ENCODE measurements at places on chromosomes 13 and 19.
A peak's percentile ranks its signal among the peaks of the same experiment; 100 is the strongest.

DNA sequence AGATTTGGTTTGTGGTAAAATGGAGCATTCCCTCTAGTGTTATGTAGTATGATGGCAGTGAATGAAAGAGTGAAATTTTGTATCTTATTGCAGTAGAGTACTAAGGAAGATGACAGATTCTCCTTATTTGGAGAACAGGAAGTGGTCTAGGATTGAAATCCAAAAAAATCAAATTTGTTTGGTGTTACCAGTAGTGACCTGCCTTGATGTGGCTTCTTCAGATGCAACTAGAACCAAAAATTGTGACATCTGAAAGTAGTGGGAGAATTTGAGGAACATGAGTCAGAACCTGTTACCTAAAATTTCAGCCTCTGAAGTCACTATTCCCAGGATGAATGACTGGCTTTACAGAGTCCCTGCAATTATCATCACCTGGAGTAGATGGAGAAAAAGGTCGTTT, 165.9 kb downstream of the KLF5 start:
- no peak for DNase-seq

DNA sequence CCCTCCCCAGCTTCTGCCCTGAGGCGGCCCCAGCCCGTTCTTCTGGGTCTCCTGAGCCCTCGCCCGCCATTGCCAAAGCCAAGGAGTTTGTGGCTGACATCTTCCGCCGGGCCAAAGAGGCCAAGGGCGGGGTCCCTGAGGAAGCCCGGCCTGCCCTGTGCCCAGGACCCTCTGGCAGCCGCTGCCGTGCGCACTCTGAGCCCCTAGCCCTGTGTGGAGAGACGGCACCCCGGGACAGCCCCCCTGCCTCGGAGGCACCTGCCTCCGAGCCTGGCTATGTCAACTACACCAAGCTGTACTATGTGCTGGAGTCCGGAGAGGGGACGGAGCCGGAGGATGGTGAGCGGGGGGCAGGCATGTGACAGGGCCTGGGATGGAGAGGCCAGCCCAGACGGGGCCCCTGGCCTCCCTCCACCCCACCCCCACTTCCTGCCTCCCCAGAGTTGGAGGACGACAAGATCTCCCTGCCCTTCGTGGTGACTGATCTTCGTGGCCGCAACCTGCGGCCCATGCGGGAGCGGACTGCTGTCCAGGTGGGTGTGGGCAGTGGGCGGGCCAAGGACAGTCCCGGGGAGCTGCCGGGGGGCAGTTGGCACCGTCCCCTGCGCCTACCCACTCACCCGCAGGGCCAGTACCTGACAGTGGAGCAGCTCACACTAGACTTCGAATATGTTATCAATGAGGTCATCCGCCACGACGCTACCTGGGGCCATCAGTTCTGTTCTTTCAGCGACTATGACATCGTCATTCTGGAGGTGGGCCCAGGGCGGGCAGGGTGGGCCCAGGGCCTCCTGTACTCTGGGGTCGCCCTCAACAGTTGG, 7.0 kb downstream of the DCAF15 start:
- no peak for DNase-seq

GRCh38 chr13:111269508-111269907, 50.9 kb upstream of the TEX29 start:
- DNase-seq: no peak

GRCh38 chr13:48155848-48156247, 60.9 kb upstream of the MED4 start:
- DNase-seq: peak; percentile 9

- DNase-seq: no peak
Measured at GRCh38 chr19:4506449-4507149, 11.7 kb downstream of the PLIN4 start.

- DNase-seq: no peak
Measured at GRCh38 chr13:48602296-48603016, 51.3 kb upstream of the CYSLTR2 start.

DNA sequence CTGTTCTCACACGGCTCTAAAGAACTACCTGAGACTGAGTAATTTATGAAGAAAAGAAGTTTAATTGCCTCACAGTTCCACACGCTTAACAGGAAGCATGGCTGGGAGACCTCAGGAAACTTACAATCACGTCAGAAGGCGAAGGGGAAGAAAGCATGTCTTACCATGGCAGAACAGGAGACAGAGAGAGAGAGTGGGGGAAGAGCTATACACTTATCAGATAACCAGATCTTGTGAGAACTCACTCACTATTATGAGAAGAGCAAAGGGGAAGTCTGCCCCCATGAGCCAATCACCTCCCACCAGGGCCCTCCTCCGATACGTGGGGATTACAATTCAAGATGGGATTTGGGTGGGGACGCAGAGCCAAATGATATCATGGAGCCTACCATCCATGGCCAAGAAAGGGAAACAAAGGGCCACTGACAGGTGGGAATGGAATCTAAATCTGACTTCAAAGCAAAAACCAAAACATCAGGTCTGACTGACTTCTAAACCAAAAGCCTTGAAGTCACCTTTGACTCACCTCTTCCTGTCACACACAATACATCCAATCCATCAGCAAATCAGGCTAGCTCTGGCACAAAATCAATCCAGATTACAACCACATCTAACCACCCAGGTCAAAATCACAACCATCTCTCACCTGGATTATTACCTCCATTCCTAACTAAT, 189.7 kb downstream of the ENOX1 start:
- DNase-seq: no peak

DNA sequence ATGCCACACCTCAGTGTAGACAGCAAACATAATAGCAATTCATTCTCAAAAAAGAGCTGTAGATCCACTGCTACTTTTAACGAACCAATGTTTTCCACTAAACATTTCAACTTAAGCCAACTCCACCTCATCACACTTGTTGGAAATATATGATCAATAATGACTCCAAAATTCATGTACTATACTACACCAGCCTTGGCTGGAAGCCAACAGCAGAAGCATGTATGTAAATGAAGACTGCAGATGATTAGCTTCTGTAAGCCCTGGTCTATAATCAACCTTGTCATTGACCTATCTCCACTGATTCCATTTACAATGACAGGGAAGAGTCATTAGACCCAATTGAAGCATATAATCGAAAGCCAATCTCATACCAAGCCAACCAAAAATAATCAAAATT, 71.7 kb downstream of the STK24 start:
- no peak for DNase-seq

GRCh38 chr19:1173845-1174809, at the start of gene SBNO2:
TSS of gene SBNO2 (minus strand) at chr19:1174268. CDS start at chr19:1154276, 19,992 bp downstream.
- DNase-seq: peak; percentile 91

GRCh38 chr19:10871711-10872545, 575 bp downstream of the CARM1 start:
- no peak for DNase-seq

DNA sequence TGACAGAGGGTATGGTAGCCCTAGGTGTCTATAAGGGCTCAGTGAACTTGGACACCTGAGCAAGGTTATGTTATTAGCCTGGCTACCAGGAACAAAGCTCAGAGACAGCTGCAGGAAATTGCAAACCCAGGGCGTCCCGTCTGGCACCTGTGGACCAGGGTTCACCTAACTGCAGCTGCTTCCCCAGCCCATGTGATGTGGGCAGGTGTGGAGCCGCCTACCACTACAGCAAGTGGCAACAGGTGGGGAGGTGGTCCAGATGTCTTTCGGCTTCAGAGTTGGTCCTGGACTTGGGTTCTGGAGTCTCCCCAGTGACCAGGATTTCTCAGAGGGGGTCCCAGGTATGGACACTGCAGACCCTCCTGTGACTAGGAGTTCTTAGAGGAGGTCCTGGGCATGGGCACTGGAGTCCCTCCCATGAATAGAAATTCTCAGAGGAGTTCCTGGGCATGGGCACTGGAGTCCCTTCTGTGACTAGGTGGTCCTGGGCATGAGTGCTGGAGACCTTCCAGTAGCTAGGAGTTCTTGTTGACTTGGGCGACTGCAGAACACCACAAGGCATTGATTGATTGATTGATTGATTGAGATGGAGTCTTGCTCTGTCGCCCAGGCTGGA, 25.2 kb downstream of the ACTL9 start:
- DNase-seq: no peak

DNA sequence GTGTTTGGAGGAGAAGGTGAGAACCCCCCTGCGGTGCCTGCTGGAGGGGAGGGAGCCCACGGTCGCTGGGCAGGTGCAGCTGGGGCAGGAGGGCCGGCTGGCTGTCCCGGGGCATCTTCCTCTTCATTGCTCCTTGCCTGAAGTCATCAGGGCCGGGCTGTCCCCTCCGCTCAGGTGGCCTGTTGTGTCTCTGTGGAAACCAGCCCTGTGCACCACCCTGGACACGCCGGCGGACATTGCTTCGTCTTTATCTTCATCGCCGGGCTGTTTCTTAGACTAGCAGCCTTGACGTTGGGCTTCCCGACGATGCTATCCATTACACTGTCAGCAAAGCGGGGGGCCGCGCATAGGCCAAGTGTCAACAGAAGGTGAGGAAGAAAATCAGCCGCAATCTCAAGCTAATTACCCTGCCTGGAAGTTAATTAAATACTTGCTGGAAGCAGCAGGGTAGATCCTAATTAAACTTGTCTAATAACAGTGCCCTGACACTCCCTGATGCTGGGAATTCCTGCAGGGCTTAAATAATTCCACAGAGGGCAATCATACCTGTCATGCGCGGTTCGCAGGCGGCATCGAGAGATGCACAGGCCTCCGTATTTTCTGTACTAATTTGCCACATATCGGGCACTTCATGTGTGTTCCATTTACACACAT, 111.4 kb upstream of the SOX1 start:
- no peak for DNase-seq

- no peak for DNase-seq
Measured at GRCh38 chr13:29190298-29190697, 370.2 kb downstream of the MTUS2 start.

GRCh38 chr13:111384441-111385182, 64.2 kb downstream of the TEX29 start:
- no peak for DNase-seq

GRCh38 chr13:111876506-111876905, 190.4 kb upstream of the SOX1 start:
- no peak for DNase-seq

- DNase-seq: no peak
Measured at GRCh38 chr19:7010722-7011593, 10.3 kb downstream of the MBD3L2B start.

GRCh38 chr19:20243629-20244028, 76.6 kb downstream of the ZNF486 start:
- DNase-seq: no peak

GRCh38 chr13:25276748-25277147, 10.5 kb downstream of the MTMR6 start:
- DNase-seq: no peak

DNA sequence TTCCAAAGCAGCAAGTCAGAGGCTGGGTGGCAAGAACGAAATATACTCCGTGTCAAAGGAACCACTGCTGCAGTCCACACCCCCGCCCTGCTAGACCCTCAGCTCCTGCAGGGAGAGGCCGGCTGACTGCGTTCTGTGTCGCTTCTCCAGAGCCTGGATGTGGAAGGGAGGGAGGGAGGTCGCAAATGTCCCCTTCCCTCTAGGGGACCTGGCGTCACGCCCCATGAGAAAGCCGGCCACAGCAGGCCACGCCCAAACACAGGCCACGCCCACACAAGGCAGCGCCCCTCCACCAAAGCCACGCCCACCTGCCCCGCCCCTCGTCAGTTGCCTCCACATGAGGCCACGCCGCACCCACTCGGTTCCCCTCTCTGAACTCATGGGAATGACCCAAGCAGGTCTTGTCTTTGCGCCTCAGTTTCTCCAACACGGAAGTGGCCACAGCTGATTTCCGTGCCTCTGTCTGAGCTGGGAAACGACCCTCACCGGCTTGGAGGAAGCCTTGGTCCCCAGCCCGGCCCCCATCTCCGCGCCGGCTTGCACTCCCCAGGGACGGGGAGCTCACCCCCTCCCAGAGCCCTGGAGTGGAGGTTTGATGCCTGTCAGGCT, 38.4 kb upstream of the TCF3 start:
- no peak for DNase-seq

GRCh38 chr13:23161481-23161825, 19.3 kb upstream of the SGCG start:
- DNase-seq: no peak

- no peak for DNase-seq
Measured at GRCh38 chr19:21574607-21575006, 69.2 kb downstream of the ZNF429 start.

DNA sequence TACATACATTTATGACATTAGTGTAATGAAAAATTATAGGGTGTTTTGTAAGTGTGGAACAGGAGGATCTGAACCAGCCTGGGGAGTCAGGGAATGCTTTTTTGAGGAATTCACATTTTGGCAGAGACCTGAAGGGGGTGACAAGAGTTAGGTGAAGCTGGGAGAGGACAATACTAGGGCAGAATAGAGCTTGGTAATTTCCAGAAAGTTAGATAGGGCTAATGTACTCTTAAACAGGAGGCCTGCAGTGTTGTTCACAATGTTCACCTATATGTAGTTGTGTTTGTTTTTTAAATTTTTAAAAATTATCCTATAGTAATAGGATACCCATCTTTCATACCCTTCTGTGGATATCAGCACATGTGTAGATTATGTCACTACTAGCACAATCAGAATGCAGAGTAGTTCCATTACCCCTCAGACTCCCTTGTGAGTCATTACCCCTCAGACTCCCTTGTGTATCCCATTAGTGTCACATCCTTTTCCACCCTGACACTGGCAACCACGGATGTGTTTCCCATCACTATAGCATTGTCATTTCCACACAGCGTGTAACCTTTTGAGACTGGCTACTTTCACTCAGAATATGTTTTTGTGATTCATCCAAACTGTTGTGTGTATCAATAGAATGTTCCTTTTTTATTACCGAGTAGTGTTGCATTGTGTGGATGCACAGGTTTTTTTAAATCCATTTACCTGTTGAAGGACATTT, 43.1 kb downstream of the PCCA start:
- DNase-seq: no peak

GRCh38 chr19:3782903-3783302, 3.3 kb downstream of the MATK start:
- DNase-seq: no peak

All from T-helper 17 cell (primary cell).